Activated CD8-positive, alpha-beta T cell treated with anti-CD3 and anti-CD28 coated beads for 36 hours (primary cell): ENCODE measurements at places on chromosomes 6 and 20. TPM values are rescaled to one million over a fixed set of nuclear protein-coding genes. Genes with fewer than 3 reads are reported as not detected.

Gene OLIG3
- total RNA-seq, result 0.61 TPM

Gene C6orf132
- total RNA-seq, result 0.18 TPM

Gene LY6G6F
- not detected for total RNA-seq

Gene GRM1
- total RNA-seq, result not detected

Gene CALHM5
- total RNA-seq, result not detected

Gene DNPH1
- 86.2 TPM for total RNA-seq

Gene CCN5
- not detected for total RNA-seq

Gene DCDC2
- total RNA-seq, result not detected
